ENCODE measurements at places on chromosomes 12 and 14.

- peak; percentile 26 for DNase-seq
Observed at GRCh38 chr14:68020999-68021663, 201.6 kb downstream of the RAD51B start.

GRCh38 chr12:44000309-44000952 lies 164.6 kb downstream of the TMEM117 start:
- no peak for DNase-seq

GRCh38 chr14:68418174-68419118 lies 374.4 kb downstream of the ZFP36L1 start:
- DNase-seq: no peak

- no peak for DNase-seq
Observed at GRCh38 chr12:92604786-92605185, 98.0 kb upstream of the PLEKHG7 start.

GRCh38 chr14:71143381-71144290 lies 236.4 kb downstream of the PCNX1 start:
- DNase-seq: no peak
